ENCODE measurements at places on chromosomes 16 and 17.

GRCh38 chr17:77320044-77320440, 179.3 kb downstream of the SEC14L1 start:
- DNase-seq, result no peak

GRCh38 chr16:21645261-21645721, 7.1 kb downstream of the IGSF6 start:
- DNase-seq, result no peak

DNA sequence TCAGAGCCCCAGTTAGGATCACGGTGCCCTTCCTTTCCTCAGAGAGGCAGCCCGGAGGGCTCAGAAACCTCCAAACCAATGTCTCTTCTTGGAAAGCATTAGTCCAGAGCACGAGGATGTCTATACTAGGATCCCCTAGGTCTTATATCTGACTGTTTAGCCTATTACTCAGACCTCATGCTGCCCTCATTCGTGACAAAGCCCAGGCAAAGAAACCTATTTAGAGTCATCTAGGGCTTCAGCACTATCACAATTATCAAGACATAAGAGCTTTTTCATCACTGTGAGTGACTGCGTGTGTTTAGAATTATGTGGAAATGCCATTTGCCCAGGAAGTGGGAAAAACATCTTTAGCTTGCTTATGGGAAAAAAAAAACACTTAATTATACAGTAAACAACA, 159.8 kb upstream of the NOL11 start:
- no peak for DNase-seq

GRCh38 chr17:39737760-39738567, at the start of gene GRB7:
TSS of gene GRB7 (plus strand) at chr17:39737938. CDS start at chr17:39742302, 4,364 bp downstream.
- peak; percentile 62 for DNase-seq

DNA sequence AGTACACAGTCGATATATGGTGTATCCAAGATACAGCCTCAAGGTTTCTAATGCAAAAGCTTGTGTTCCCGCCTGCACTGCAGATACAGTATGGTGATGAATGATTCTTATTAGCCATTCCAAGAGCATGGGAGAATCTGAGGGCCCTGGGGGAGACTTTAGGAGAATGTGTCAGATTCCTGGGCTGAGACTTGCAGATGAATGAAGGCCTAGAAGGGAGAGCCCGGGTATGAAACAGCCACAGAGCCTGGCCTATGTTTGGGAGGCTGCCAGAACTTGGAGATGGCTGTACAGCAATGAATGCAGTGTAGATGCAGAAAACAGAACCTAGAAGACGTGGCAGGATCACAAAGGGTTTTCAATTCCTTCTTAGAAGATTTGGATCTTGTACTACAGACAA, 510.7 kb downstream of the HAPSTR1 start:
- peak; percentile 40 for DNase-seq

GRCh38 chr17:19482576-19482975, 51.1 kb upstream of the SLC47A1 start:
- DNase-seq, result no peak

- DNase-seq, result peak; percentile 96
These were observed 340 bp upstream of the MYO1D start for GRCh38 chr17:32877164-32877764.

DNA sequence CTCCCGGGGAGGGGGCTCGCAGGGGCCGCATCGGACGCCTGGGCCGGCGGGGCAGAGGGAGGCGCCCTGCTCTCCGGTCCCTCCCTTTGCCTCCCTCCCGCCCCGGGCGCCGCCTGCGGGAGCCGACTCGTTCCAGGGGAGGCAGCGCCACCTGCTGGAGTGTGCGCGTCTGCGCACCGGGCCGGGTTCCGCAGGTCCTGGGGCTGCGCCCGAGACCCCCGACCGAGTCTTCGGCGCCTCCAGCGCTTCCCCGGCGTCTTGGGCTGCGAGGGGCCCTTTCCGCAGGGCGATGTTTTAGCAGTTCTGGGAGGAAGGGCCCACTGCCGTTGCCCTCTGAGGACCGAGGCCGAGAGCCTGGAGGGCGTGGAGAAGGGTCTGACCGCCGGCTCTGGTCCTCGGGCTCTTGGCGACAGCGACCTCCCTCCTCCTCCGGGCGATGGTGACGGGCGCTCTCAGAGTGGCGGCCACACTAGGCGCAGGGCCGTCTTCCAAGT, 106.3 kb downstream of the SEC14L1 start:
- peak; percentile 79 for DNase-seq

DNA sequence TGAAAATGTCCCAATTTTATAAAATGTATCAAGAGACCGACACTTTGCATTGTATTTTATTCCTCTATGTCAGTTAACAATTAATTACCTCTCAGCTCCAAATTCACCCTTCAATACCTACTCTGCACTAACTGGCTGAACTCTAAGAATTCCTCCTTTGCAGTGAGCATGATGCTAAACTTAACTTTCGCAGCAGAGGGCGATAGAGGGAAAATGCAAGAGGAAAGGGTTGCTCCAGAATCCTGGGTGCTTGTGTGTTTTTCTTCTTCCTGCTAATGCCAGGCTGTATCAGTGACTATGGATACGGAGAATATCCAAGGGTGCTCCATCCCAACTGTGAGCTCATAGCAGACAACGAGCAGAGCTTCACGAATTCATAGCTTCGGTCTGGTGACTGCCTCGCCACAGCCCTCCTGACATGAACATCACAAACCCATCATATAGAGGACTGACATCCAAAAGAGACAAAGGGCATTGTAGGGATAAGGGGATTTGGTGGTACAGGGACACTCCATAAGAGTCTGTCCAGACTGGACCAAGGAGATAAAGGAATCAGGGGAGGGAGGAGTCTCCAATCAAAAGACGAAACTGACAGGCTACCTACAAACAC, 172.9 kb downstream of the STX8 start:
- no peak for DNase-seq

DNA sequence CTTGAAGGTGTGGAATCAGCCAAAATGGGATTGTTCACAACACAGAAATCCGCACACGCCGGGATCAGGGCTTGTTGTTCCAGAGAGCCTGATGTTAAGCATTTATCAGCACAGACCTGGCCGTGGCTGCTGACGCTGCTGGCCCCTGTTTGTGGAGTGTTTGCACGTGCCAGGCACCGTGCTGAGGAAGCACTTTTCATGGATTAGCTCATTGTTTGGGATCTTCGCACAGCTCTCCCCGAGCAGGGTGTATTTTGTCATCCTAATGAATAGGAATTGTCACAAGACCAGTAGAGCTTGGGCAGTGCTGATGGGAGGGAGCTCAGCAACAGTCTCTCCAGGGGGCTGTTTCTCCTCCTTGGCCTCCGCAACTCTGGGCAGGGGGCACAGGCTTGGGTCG, 160.4 kb upstream of the PLCG2 start:
- no peak for DNase-seq

- no peak for DNase-seq
These were observed 253.3 kb downstream of the SOX9 start for GRCh38 chr17:72373910-72374741.

- DNase-seq, result peak; percentile 69
These were observed 36.1 kb downstream of the HIC1 start for GRCh38 chr17:2090804-2091534.

DNA sequence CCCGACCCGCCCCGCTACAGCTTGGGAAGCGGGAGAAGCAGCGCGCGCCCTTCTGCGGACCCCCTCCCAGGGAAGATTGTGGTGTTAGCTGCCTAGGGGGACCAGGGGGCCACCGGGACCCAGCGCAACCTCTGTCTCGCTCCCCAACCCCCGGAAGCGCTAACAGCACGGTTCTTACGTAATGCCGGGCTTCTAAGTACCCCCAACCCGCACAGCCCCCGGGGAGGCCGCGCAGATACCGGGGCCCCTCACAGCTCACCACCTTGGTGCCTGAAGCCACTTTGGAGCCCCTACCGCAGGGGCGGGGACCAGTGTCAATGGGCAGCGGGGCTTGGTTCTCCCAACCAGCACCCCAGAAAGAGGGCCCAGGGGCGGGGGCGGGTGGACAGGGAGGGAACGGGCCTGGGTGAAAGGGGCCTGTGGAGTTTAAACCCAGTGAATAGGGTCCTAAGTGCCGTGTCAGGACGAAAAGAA, 348 bp downstream of the MPP2 start:
- DNase-seq, result no peak

- DNase-seq, result no peak
These were observed 106.7 kb upstream of the CREBBP start for GRCh38 chr16:3987231-3987630.

- DNase-seq, result no peak
These were observed 1.1 kb downstream of the EPOP start for GRCh38 chr17:38673707-38674013.

DNA sequence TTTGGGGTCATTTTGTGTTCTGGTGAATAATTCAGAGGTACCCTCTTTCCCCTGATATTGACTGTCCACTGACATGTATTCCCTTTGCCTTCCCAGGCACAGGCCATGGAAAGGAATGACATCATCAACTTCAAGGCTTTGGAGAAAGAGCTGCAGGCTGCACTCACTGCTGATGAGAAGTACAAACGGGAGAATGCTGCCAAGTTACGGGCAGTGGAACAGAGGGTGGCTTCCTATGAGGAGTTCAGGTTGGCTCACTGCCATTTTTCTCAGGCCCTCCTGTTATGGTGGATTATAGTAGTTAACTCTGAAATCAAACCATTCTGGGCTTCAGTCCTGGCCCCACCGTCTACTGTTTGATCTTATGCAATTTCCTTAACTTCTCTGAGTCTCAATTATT, 1.6 kb upstream of the EFTUD2 start:
- DNase-seq, result no peak

- DNase-seq, result no peak
These were observed 155.6 kb downstream of the SNX11 start for GRCh38 chr17:48262982-48263730.

DNA sequence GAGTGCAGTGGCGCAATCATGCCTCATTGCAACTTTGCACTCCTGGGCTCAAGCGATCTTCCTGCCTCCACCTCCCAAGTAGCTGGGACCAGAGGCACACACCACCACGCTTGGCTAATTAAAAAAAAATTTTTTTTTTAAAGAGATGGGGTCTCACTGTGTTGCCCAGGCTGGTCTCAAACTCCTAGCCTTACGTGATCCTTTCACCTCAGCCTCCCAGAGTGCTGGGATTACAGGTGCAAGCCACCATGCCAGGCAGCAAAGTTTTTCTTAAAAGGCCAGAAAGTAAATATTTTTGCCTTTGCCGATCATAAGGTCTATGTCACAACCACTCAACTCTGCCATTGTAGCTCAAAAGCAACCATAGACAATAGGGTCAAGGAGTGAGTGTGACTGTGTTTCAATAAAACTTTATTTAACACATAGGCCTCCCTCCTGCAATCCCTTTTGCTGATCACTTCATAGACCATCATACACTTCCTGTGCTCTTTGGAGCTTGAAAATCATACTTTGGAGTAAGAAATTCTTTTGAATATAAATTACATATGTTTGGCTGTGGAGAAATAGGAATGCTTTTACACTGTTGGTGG, 48.6 kb downstream of the PITPNC1 start:
- DNase-seq, result no peak

DNA sequence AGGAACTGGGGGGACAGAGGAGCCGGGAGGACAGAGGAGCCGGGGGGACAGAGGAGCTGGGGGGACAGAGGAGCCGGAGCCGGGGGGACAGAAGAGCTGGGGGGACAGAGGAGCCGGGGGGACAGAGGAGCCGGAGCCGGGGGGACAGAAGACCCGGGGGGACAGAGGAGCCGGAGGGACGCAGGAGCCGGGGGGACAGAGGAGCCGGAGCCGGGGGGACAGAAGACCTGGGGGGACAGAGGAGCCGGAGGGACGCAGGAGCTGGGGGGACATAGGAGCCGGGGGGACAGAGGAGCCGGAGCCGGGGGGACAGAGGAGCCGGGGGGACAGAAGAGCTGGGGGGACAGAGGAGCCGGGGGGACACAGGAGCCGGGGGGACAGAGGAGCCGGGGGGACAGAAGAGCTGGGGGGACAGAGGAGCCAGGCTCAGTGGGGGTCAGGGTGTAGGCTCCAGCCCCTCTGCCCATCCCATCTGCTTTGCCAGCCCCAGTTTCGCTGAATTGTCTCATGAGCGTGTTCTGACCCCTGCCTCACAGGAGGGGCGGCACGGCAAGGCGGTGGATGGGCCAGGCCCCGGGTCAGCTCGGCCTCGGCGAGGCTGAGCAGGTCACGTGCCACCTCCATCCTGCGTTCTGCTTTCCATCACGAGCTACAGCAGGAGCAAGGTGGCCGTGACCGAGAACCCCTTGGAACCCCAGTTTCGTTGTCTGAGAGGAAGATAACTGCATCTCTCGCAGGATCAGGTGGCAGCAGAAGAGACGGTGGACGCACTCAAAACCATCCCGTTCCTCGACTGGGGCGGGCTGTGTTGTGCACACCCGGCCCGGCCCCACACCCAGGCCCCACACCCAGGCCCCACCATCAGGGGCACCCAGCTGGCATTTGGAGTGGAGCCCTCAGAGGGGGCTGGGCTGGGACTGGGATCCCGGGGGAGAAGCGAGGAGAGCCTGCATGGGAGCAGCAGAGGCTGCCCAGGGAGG, 26.1 kb upstream of the CBFA2T3 start:
- DNase-seq, result no peak

Data from mesothelial cell of epicardium (in vitro differentiated cells).